Stimulated activated CD8-positive, alpha-beta memory T cell treated with anti-CD3 and anti-CD28 coated beads, Interleukin-15, amount 100 ng/mL, for 24 hours (primary cell): ENCODE measurements at places on chromosomes 12 and 14.

DNA sequence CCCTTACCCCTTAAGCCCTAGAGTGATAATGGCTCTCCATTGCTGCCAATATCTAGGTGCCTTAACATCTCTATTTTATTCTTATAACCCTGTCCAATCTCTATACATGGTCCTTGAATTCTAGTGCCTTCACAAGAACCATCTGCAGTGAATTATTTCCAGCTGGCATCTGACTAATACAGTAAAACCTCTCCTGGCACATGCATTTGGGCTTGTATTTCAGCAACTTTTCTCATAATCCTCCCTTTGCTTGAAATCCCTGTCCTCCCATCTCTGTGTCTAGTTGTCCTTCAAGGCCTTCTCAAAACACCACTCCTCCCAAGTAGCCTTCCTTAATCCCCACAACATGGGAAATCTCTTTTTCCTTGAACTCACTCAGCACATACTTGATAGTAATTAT is 14.2 kb upstream of the HMGA2 start:
- no peak for DNase-seq

DNA sequence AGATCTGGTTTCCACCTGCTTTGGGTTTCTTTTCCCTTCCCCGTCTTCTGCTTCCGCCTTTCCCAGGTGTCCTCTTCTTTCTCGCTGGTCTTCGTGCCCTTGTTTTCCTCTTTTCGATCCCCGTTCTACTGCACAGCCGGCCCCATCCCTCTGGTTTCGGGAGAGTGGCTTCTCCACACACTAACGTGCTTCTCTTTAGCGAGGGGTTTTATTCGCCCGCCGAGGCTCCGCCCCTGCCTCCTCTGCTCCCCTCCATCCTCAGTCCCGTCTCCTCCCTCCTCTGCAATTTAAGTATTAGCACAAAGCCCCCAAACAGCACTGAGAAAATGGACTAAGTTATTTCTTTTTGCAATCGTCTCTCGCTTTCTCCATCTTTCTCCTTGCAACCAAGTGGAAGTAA is at the start of gene SLC7A8:
TSS of gene SLC7A8 (minus strand) at position 182 of the 400 bp plus-strand sequence. CDS start 746 bp downstream, outside the sequence.
- no peak for DNase-seq

GRCh38 chr12:108840605-108841332 is 16.6 kb downstream of the SSH1 start:
- DNase-seq, result no peak

DNA sequence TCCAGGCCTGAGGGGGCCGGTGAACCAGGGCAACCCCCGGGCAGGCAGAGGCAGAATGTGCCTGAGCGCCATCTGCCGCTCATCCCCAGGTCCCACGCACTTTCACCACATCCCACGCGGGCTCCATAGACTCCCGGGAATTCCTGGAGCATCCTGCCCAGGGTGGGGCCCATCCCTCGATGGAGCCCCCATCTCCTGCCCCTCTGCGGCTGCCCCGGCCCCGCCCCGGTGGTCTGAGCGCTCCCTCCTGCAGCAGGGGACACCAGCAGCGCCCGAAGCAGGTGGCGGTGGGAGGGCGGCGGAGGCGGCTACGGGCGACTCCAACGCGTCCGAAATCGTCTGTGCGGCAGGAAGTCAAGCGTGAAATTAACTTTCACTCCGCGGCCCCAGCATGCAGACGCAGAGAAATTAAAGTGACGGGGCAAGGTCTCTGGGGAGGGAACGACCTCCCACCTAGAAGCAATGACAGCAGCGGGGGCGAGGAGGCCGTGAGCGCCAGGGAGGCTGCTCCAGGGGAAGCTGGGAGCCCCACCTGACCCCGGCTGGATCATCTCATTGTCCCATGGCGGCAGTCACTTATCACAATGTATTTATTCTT is 122.2 kb downstream of the NCOR2 start:
- no peak for DNase-seq

- no peak for DNase-seq
Measured at GRCh38 chr12:46832130-46832704, 6.4 kb upstream of the SLC38A4 start.

DNA sequence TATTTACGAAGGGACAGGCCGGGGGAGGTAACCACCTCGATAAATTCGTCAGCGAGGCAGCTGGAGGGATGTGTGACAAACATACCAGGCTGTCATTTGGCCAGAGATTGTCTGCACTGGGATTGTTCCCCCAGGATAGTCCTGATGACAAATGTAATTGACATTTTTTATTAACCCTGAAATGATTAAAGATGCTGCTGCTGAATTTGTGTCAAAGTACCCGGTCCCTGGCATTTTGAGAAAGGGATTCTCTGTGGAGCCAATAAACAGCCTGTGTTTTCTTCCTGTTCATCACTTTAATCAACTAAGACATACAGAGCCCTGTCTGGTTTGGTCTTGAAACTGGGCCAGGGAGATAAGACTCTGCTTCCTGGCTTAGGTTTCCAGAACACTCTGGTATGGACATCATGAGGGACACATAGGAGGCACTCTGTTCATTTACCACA is 117.6 kb downstream of the SLC25A47 start:
- DNase-seq, result no peak

DNA sequence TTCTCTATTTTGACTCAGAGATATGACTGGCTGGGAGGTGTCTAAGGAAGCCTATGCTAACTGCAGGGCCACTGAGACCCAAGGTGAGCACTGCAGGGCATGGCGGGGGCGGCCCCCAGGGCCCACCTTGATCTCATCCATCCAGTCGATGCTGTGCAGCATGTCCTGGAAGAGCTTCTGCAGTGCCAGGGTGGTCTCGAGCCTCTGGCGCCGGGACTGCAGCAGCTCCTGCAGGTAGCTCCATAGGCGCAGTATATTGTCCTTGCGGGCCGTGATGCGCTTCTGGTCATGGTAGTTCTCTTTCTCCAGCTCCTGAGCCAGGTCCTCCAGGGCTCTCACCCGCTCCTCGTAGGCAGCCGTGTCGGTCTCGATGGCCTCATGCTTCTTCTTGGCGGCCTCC is 84.5 kb downstream of the SPTB start:
- no peak for DNase-seq

DNA sequence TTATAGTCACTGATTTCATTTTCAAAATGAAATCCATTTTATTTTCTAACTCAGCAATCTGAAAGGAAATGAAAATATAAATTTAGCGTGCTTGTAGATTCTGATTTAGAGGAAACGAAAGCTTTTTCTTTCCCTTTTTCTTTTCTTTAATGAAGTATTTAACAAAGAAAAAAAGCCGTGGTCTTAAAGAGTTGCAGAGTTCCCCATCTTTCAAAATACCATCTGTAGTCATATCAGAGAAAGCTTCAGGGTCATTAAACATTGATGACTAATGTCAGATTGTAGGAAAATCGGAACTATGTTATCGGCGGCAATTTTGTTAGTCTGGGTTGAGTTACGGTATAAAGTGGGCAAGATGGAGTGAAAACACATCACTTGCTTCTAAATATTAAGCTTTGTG is 32.3 kb downstream of the DRAM1 start:
- DNase-seq, result no peak
